ENCODE measurements at places on chromosomes 12 and 14.

DNA sequence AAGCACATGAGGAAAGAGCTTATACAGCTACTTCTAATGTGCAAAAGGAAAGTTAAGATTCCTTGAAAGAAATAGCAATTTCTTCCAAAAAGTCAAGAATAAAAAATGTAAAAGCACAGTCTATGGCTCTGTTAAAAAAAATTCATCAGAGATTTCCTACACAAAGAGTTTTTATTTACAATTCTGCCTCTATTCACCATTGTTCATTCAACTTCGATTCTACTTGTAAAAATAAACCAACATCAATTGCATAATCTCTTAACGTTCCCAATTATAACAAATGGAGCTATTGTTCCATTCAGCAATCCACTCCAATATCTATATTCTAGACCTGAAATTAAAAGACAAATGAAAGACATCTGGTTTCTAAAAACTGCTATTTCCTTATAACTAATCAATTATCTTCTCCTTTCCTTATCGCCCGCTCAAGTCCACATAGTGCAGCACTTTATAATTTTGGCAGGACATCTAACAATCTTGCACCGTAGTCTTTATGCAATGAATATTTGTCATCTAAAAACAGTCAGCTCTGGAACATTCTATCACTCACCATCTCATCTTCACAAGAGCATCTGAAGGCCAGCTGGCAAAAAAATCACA is 6.2 kb downstream of the EIF2S3B start:
- no peak for DNase-seq

- no peak for DNase-seq
Measured at GRCh38 chr12:69623970-69624369, 13.3 kb upstream of the LRRC10 start.

DNA sequence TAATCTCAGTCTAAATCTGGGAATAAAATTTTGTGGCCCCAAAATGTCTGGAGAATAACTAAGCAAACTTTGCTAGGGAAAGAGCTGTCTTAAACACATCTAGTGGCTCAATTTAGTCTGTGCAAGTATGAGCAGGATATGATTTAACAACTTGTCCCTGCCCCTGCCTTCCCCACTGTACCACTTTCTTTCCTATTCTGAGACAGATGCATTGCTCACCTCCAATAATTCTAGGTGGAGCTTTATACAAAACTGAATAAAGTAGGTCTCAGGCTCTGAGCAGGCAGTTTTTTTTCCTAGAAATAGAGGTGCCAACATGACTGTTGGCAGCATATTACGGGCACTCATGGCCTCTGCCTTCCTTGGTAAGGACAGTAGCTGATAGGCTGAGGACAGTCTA is 412.1 kb downstream of the DAD1 start:
- no peak for DNase-seq

DNA sequence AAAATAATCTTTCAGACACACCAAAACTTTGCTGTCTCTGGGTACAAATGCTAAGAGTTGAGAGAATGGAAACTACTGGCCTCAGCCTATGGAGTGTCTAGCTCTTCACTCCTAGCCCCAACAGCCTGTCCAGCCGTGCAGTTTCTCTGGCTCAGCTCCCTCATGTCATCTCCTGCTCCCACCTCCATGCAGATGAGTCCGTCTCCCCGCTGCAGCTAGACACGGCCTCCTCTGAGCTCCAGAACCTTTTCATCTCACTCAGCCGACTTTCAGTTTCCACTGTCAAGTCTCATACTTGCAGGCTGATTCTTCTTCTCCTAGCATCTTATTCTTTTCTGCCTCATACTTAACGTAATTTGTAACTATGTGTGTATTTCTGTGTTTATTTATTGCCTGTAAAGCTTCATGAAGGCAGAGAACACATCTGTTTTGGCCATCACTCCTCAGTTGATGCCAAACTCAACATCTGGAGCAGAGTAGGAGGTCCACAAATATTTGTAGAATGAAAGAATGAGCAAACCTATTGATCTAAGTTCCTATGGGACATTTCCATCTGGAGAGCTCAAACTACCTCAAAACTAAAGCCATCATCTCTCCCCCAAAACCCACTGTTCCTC is 139.8 kb upstream of the PWP1 start:
- DNase-seq: no peak

GRCh38 chr12:111406474-111407376 is 1.0 kb downstream of the SH2B3 start:
- DNase-seq: no peak

- no peak for DNase-seq
Measured at GRCh38 chr14:67515386-67516079, 17.6 kb upstream of the PLEKHH1 start.

DNA sequence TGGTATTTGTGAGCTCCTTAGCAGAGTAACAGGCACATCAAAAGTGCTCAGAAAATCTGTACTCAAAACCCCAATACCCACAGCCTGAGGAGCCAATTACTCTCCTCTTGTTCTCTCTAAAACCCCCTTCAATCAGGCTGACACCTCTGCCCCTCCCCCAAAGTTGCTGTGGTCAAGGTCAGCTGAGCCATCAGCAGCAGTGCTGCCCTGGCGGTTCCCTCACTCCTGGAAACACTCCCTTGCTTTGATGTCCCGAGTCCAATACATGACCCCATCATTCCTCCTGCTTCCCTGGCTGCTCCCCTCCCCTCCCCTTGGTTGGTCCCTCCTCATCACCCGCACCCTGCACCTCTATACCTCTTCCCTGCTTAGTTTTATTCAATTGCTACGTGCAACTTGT is 57.2 kb upstream of the C14orf132 start:
- no peak for DNase-seq

DNA sequence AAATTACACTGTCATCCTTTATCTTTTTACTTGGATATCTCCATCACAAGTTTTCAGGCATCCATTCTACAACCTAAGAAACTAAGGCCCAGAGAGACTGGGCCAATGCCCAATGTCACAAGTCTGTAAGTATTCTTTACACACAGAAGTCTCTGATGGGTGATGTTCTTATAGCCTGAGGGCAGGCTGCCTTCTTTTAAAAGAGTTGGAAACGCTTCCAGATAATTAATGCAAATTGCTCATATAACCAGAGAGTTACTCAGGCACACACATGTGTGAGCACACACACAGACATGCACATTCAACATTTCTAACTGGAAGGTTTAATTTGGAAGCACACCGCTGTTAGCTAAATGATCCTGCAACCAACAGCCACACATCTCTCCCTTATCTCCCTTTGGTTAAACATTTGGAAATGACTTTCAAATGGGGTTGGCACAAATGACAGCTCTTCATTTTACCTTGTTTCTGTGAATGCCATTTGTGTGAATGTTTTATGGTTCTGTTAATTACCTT is 160.8 kb upstream of the TMPO start:
- no peak for DNase-seq

- DNase-seq: no peak
Measured at GRCh38 chr12:90216815-90217214, 508.2 kb upstream of the ATP2B1 start.

GRCh38 chr14:98952593-98953350 is 319.2 kb downstream of the BCL11B start:
- no peak for DNase-seq

- DNase-seq: no peak
Measured at GRCh38 chr12:91651728-91652127, 469.1 kb upstream of the DCN start.

GRCh38 chr12:95440401-95440800 is 33.6 kb upstream of the METAP2 start:
- DNase-seq: no peak

- no peak for DNase-seq
Measured at GRCh38 chr12:5110345-5110744, 66.7 kb downstream of the KCNA5 start.
